Astrocyte (in vitro differentiated cells and primary cell): ENCODE measurements at places on chromosomes 11 and 22.

DNA sequence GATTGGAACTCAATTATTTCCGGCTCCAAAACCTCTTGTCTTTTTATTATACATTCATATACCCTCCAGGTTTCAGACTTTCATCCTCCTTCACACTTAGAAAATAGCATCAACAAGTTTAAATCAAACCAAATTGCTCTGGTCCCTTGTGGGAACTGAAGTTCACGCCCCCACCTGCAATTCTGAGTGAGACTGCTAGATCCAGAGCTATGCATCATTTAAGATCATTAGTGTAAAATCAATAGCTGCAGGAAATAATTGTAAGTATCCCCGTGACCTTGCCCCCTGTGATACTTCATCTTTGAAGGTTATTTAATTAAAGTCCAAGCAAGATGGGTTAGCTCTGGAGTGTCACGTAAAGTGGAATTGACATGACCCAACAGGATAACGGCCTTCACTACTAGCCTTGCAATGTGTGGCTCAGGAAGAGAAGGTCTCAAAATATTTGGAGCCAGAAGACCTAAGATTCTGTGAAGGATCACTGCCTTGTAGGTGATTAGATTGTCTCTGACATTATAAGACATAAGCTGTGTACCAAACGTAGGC lies 742.2 kb upstream of the LRRC4C start:
- DNase-seq = no peak
- H3K27me3 ChIP-seq = no peaks in the 10 kb centered on the region
- no peak overlapping the region for H3K4me3 ChIP-seq
- H3K36me3 ChIP-seq = no peaks in the 10 kb centered on the region
- no peaks in the 10 kb centered on the region for H3K4me1 ChIP-seq

GRCh38 chr22:30855677-30856518 lies 112.7 kb downstream of the MORC2 start:
- no peak for DNase-seq
- no peak overlapping the region for H3K27ac ChIP-seq
- H3K27me3 ChIP-seq = no peaks in the 10 kb centered on the region
- H3K36me3 ChIP-seq = no peaks in the 10 kb centered on the region
- no peak overlapping the region for H3K4me3 ChIP-seq

- H3K36me3 ChIP-seq = no peaks in the 10 kb centered on the region
- H3K27ac ChIP-seq = peak overlapping the region; percentile 72
- H3K4me3 ChIP-seq = peak overlapping the region; percentile 16
- peak; percentile 31 for DNase-seq
- no peaks in the 10 kb centered on the region for H3K27me3 ChIP-seq
These were observed 58.7 kb upstream of the ATXN10 start for GRCh38 chr22:45612940-45613339.

DNA sequence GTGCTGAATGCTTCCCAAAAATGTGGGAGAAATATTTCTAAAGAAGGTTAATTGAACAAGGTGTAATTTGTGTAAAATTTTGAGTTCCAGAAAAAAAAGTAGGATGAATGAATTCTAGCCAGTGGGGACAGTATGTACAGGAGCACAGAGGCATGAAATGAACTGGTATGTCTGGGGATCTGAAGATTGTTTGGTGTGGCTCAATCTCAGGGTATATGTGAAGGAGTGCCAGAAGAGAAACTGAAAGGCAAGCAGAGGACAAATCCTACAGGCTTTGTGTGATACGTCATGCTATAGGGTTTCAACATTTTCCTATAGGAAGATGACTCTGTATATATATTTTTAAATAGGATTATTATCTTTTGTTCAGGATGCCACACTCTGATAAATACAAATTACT lies 126.9 kb downstream of the FAM181B start:
- no peaks in the 10 kb centered on the region for H3K4me1 ChIP-seq
- no peak overlapping the region for H3K27ac ChIP-seq
- no peaks in the 10 kb centered on the region for H3K36me3 ChIP-seq
- DNase-seq = no peak

GRCh38 chr22:42074846-42075676 lies 1.0 kb downstream of the PHETA2 start:
- peak overlapping the region; percentile 48 for H3K4me3 ChIP-seq
- H3K36me3 ChIP-seq = no peaks in the 10 kb centered on the region
- no peaks in the 10 kb centered on the region for H3K27me3 ChIP-seq
- H3K27ac ChIP-seq = peak overlapping the region; percentile 64
- H3K4me1 ChIP-seq = peaks cover 25% of the 10 kb centered on the region

- no peak overlapping the region for H3K27ac ChIP-seq
- H3K4me1 ChIP-seq = peaks cover 7% of the 10 kb centered on the region
- H3K36me3 ChIP-seq = no peaks in the 10 kb centered on the region
- DNase-seq = no peak
- no peaks in the 10 kb centered on the region for H3K27me3 ChIP-seq
These were observed 75.6 kb downstream of the CLPB start for GRCh38 chr11:72358466-72359405.

DNA sequence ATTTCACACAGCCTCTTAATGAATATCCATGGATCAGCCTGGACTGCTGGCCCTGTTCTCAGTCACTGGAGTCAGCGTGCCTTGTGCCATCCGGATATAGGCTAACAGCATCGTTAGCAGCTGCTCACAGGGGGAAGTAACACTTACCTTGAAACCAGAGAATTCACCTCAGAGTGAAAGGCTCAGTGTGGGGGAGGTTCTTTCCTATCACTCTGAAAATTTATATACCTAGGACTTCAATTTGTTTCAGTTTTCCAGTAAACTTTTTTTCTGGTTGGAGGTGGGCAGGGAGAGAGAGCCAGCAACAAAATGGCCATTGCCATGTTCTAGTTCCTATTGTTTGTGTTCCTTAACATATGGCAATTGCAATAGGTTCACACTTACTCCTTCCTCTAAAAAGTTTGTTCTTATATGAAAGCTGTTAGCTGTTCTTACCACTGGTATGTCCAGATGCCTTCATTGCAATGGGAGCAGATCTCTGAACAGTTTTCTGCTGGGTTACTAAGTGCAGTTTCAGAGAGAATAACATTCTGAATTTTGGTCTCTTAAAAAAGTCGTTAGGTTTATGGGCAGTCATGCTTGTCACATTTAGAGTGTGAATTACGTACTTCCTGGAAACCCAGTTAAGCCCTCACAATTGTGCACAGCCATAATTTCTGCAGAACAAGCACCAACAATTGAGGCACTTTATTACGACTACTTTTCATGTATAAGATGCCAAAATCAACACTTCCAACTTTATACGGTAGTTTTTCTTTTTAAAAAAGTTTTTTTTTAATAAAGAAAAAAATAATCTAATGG lies 247.6 kb downstream of the CADM1 start:
- DNase-seq = no peak
- no peaks in the 10 kb centered on the region for H3K36me3 ChIP-seq
- no peak overlapping the region for H3K4me3 ChIP-seq

- no peak overlapping the region for H3K4me3 ChIP-seq
- H3K27me3 ChIP-seq = no peaks in the 10 kb centered on the region
- peaks cover 5% of the 10 kb centered on the region for H3K36me3 ChIP-seq
- DNase-seq = peak; percentile 30
These were observed 4.0 kb downstream of the CCDC90B start for GRCh38 chr11:83282084-83282716.

DNA sequence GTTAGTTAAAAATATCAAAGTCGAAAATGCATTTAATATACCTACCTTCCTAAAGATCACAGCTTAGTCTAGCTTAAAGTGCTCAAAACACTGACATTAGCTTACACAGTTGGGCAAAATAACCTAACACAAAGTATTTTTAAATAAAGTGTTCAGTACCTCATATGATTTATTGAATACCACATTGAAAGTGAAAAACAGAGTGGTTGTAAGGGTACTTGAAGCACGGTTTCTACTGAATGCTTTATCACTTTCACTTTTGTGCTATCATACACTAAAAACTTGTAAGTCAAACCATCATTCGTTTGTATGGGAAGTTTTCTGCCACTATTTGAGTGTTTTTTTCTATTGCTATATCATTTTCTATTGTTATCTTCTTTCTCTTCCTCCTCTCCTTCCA lies 36.6 kb downstream of the ZBTB44 start:
- H3K27me3 ChIP-seq = no peaks in the 10 kb centered on the region
- no peak overlapping the region for H3K27ac ChIP-seq
- DNase-seq = no peak
- H3K4me1 ChIP-seq = no peaks in the 10 kb centered on the region

DNA sequence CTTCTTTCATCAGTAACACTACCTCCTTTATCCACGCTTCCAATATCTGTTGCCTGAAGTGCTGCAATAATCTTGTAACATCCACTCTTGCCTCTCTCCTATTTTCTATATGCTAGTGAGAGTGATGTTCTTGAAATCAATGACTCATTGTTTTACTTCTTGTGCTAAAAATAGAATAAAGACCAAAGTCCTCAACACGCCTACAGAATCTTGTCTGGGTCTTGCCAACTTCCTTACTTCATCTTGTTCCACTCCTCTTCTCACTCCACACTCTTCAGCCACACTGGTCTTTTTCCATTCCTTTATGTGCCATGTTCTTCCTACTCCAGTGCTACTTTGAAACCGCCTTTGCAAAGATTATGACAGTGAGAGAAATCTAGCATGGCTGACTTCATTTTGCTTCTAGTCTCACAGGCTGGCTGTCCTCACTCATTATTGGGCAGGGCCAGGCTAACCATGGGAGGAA lies 136.4 kb downstream of the CCDC81 start:
- no peak overlapping the region for H3K4me3 ChIP-seq
- H3K4me1 ChIP-seq = peaks cover 26% of the 10 kb centered on the region
- DNase-seq = peak; percentile 74
- no peaks in the 10 kb centered on the region for H3K27me3 ChIP-seq

DNA sequence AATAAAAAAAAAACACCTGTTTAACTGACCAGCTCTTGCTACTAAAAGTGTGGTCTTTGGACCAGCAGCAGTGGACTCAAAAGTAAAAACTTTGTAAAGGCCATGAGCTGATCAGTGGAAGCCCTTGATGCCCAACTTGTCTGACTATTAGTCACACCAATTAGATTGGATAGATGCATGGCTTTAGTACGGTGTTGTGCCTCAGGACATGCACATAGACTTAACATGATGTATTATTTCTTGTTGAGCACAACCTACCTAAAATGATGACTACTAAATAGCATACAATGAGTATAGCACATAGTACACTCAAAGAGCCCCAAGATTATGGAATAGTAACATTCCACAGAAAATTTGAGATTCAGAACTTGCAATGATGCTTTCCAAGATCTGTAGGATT lies 95.1 kb upstream of the FIBIN start:
- no peaks in the 10 kb centered on the region for H3K36me3 ChIP-seq
- H3K4me3 ChIP-seq = no peak overlapping the region
- H3K27me3 ChIP-seq = no peaks in the 10 kb centered on the region
- H3K27ac ChIP-seq = no peak overlapping the region
- H3K4me1 ChIP-seq = no peaks in the 10 kb centered on the region

DNA sequence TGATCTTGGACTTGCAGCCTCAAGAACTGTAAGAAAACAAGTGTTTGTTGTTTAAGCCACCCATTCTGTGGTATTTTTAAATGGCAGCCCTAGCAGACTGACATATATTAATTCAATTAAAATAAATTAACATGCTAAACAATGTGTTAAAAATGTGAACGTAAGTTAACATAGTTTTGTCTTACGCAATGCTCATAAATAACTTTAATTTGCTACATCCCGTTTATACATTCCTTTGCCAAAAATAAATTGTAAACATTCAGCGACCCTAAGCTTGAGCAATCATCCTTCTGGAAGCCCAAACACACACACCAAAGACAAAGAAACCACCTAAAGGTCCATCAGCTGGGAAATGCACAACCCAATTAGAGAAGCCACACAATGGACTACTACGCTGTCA lies 70.4 kb downstream of the CELSR1 start:
- H3K36me3 ChIP-seq = no peaks in the 10 kb centered on the region
- H3K4me1 ChIP-seq = peaks cover 14% of the 10 kb centered on the region
- H3K27me3 ChIP-seq = no peaks in the 10 kb centered on the region
- no peak overlapping the region for H3K27ac ChIP-seq

- H3K27me3 ChIP-seq = no peaks in the 10 kb centered on the region
- H3K4me1 ChIP-seq = no peaks in the 10 kb centered on the region
- no peak for DNase-seq
- no peak overlapping the region for H3K4me3 ChIP-seq
These were observed 92.9 kb downstream of the NELL1 start for GRCh38 chr11:20762116-20762844.

DNA sequence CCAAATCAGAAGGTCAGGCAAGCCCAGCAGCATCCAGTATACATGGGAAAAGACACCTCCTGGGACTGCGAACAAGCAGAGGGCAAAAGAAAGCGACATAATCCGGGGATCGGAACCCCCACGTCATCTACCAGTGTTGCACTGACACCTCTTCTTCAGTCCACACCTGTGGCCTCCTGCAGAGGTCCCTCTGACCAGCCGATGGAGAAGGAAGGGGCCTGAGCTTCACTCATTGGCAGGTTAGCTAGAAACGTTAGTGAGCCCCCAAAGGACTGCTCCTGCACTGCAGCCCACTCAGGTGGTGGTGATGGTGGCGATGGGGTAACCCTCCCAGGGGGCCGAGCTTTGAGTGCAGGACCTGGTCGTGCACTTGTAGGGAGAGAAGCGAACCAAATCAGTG lies 22.1 kb downstream of the ASCL2 start:
- DNase-seq = no peak
- no peak overlapping the region for H3K27ac ChIP-seq
- H3K4me3 ChIP-seq = no peak overlapping the region
- no peaks in the 10 kb centered on the region for H3K36me3 ChIP-seq
- H3K4me1 ChIP-seq = no peaks in the 10 kb centered on the region
- peaks cover 5% of the 10 kb centered on the region for H3K27me3 ChIP-seq

DNA sequence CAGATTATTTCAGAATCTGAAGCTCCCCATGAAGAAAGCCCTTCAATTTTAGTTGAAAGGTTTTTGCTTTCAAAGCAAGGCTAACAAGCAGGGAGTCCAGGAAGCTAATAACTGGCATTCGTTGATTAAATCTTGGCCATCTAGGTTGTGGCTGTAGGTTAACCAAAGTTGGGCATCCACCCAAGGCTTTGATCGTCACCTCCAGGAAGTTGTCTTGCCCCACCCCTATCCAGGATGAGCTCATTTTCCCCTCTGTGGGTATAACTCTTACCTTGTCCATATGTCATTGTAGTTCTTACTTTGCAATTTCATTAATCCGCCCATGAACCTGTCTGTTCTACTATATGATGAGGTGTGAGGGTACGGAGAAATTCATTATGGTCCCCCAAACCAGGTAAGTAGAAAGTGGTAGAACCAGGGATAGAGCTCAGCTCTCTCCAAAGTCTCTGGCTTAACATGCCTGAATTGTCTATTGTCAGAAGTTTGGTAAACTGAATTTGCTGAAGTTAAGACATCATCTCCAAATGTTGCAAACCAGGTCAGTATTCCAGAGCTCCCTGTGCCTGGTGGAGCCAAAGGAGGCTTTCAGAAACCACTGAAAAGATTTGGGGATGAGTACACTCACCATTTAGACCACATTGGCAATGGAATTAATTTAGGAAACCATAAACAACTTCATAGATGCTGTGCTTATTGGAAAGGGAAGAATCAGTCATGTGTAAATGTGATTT lies 97.1 kb downstream of the CD44 start:
- peaks cover 18% of the 10 kb centered on the region for H3K4me1 ChIP-seq
- no peak overlapping the region for H3K4me3 ChIP-seq
- H3K27ac ChIP-seq = peak overlapping the region; percentile 35
- H3K27me3 ChIP-seq = no peaks in the 10 kb centered on the region
- H3K36me3 ChIP-seq = peaks cover 6% of the 10 kb centered on the region

GRCh38 chr22:23179381-23180299 lies 669 bp upstream of the BCR start:
- H3K4me3 ChIP-seq = peak overlapping the region; percentile 38
- no peaks in the 10 kb centered on the region for H3K27me3 ChIP-seq
- no peak overlapping the region for H3K27ac ChIP-seq
